NCI-H510A (cell line): ENCODE measurements at places on chromosomes 6 and 20.

DNA sequence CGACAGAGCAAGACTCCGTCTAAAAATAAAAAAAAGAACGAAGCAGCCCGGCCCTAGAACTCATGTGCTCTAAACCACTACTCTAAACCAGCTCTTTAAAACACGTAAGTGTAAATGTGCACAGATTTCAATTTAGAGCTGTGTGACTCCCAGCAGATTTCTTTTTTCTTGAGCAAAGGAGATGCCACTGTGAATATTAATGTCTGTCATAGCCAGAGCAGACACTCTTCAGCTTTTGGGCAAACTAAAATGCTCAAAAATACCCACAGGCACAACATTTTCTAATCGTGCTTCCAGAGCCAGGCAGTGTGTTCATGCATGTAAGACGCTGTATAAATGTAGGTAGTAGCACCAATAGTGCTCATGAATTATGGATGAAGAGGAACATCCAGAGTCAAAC, 218.9 kb upstream of the PLCB4 start:
- DNase-seq, result no peak

DNA sequence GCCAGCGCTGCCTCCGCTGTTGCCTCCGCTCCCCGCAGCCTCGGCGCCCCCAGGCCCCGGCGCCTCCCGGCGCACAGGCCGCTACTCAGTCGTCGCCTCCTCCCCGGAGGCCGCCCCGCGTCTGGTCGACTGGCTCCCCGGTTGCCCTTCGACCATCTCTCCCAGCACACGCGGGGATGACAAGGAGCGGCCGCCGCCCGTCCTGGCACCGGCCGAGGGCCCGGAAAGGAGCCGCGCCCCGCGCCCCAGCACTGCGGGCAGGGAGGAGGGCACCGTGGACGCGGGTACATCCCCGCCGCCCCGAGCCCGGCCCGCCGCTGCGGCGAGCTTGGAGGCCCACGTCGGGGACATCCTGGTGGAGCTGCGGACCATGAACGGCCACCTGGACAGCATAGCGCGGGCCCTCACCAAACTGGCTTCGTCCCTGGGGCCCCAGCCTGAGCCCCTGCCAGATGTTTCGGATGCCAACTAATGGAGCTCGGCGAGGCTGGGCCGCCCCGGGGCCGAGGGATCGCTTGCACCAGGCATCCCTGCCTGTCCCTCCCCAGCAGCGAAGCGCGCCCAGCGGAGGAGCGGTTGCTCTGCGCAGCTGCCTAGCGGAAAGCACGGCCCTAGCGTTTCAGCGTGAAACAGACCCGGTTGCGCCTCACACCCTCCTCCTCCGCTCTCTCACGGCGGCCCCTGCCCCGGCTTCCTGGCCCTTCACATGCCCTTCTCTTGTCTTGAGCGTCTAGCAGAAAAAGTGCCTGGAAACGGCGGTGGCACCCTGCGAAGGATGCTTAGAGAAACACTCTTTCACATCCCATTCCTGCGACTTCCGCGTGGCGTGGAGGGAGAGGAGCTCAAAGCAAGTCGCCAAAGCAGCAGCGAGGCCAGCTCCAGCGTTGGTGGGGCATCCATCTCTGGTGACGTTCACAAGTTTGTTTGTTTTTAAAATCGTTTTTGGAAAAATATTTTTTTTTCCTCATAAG, 285.8 kb upstream of the SUPT3H start:
- DNase-seq, result no peak

DNA sequence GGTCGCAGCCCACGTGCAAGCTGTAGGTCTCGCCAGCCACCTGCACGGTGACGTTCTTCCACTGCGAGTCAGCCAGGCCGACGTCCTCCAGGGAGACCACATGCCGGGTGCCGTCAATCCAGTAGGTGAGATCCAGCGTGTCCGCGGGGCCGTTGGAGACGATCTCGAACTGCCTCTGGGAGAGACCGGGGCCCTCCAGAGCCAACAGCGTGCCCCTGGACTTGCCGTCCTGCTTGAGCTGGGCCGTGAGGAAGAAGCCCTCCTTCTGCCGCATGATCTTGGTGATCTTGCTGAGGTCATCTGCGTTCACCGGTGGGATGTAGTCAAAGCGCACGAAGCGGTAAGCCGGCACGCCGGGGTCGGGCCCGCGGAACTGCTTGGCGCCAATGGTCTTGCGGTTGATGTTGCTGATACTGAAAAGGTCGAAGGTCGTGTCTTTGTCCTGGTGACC, 5.1 kb downstream of the THBS2 start:
- no peak for DNase-seq

GRCh38 chr6:107690643-107691061, 133.5 kb downstream of the SCML4 start:
- DNase-seq, result no peak

GRCh38 chr20:17856024-17856564, 112.5 kb downstream of the SNX5 start:
- DNase-seq, result no peak

DNA sequence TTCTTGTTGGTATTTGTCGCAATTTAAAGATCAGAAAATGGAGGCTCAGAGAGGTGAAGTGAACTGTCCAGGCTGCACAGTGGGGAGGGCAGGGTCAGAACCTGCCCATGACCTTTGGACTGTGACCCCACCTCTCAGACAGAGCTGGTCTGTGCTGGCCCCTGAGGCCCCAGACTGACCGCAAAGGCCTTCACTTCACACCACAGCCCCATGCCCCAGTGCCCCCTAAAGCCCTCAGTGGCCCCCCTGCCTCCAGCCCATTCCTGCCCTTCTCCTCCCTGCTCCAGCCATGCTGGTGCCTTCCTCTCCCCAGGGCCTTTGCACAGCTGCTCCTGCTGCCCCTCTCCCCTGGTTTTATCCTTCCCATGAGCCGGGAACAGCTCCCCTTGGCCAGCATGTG, 9.4 kb upstream of the RBBP8NL start:
- DNase-seq, result no peak

DNA sequence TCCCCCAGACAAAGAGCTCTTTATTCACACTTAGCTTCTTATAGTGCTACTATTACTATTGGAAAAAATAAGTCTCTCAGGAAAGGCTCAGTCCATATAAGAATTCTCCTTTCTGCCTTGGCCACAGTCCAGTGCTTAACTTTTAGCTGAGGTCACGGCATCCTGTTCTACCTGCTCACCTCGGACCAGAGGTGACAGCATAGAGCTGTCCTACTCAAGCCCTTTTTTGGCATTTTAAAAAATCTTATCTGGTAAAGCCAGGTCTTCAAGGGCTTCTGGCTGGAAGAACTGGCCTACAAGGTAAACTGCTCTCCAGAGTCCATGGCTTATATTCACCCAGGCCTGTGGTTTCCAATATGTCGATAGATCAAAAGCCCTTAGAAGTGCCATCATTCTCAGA, 109.7 kb downstream of the RCAN2 start:
- DNase-seq, result no peak

DNA sequence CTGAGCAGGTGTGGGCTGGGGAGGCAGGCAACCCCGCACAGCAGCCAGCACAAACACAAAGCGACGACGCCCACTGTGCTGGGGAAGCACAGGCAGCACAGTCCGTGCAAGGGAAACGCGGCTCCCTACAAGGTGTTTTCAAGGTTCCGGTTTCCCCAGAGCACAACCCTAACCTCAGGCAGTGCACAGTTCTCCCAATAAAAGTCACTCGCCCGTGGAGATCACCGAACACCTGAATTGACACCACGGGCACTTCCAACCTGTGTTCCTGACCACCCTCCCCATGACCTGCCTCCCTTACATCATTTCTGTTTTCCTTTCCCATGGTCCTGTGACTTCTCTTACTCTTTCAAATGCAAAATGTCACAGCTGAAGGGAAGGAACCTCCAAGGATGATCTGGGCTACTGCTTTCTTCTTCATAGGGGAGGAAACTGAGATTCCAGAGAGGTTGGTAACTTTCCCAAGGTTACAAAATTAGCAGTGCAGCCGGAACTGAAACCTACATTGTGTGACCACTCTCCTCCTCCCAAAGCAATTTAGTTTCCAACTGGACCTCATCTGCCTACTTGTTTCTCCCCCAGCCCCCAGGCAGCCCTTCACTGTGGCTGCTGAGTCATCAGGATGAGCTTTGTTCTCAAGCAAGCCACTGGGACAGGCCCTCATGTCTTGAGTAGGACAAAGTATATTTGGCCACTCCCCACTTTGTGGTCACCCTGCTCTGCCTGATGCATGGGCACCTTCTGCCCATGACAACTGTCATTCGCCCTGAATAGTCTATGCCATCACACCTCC, 125.3 kb downstream of the ATXN1 start:
- no peak for DNase-seq

- DNase-seq, result no peak
Measured at GRCh38 chr6:22784601-22785410, 215.4 kb downstream of the HDGFL1 start.
